ENCODE measurements at places on chromosomes 7 and 10.
A peak's percentile ranks its signal among the peaks of the same experiment; 100 is the strongest.

DNA sequence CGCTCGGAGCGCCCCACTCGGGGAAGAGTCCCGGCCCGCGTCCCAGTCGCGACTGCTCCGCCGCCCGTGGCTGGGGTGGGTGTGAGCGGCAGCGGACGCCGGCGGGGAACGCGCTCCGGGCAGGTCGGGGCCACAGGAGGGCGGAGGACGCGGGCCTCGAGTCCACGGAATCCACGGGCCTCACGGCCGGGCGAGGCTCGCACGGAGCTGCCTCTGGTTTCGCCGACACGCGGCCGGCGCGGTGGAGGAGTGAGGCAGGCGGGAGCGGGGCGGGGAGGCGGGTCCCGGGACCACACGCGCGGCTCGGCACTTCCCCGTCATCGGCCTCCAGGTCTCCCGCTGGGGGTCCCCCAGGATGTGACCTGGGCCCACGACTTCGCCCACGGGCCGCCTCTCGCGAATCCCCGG is 533 bp upstream of the NKX6-2 start:
- no peak for DNase-seq

GRCh38 chr10:9076066-9076465 is 1021.6 kb downstream of the GATA3 start:
- no peak for DNase-seq

- peak; percentile 31 for DNase-seq
Measured at GRCh38 chr7:111560773-111561653, 1.3 kb downstream of the IMMP2L start.

DNA sequence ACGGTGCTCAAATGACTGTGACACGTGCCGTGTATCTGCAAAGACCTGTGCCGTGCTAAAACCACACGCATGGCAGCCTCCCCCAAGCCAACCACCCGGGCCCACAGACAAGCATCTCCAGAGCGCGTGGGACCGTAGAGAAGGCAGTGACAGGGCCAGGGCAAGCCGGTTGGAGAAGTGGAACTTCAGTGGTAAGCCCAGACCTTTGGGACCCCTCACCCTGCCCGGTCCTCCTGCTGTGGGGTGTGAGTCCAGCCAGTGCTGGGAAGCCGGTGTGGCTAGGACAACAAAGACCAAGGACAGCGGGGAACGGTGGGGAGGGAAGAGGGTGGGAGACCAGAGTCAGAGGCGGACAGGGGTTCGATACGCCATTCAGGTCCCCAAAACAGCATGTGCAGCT is 476.2 kb downstream of the DNAJB6 start:
- no peak for DNase-seq

GRCh38 chr10:121914661-121915060 is 13.2 kb downstream of the ATE1 start:
- no peak for DNase-seq
